Kidney (tissue), 22 donors: ENCODE measurements at places on chromosomes 5 and 9. TPM values are rescaled to one million over a fixed set of nuclear protein-coding genes. Genes with fewer than 3 reads are reported as not detected.
A peak's percentile ranks its signal among the peaks of the same experiment; 100 is the strongest.

GRCh38 chr5:78638423-78638822, 10.1 kb downstream of the LHFPL2 start:
- peak; percentile 93 for DNase-seq

- no peak for DNase-seq
These were observed 45.5 kb downstream of the ECPAS start for GRCh38 chr9:111438541-111439235.

GRCh38 chr5:36875790-36876298, 725 bp upstream of the NIPBL start:
- DNase-seq: peak; percentile 93

DNA sequence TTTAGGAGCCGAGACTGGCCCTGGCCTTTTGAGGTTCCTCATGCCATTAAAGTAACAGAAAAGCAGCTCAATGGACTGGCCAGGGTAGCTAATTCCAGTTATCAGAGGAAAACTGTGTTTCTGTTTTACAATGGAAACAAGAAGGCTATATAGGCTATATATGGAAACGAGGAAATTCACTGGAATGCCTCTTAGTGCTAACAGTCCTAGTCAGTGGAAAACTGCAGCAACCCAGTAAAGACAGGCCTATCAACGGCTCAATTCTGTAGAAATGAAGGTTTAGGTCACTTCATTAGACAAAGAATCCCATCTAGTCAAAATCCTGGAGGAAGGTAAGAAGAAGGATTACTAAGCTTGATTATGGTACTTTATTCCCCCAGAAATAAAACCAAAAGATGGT, 3.2 kb upstream of the TICAM2 start:
- DNase-seq: no peak

ZCCHC9 gene
- 23.0 TPM for polyA plus RNA-seq

DNA sequence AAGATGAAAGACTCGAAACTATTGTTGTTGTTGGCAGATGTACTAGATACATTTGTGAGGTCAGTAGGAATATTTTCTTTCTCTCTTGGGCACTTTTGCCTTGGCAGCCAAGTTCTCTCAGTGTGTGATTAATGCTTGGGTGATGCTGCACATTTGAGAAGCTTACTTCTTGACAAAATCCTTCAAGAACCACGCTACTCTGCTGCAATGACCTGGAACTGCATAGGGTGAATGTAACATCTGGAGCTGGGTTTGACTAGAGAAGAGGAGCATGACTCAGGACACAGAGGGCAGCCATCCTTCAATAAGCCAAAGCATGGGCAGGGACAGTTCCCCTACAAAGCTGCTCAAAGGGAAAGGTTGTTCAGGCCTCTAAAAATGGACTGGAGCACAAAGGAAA, 75.5 kb upstream of the PUM3 start:
- no peak for DNase-seq

DNA sequence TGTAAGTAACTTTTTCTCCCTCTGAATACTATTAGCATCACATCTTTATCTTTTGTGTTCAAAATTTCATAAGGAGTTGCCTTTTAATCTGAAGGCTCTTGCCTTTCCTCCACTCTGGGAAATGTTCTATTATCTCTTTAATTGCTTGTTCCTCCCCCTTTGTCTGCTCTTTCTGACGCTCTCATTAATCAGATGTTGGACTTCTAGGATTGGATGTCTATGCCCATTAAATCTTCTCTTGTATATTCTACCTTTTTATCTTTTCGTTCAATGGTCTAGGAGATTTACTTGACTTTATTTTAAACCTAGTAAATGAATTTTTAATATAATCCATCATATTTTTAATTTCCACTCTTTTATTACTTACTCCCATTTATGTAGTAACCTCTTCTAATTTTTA, 76.7 kb downstream of the MARCHF3 start:
- DNase-seq: no peak

- no peak for DNase-seq
These were observed 75.1 kb upstream of the FER start for GRCh38 chr5:108672639-108673038.

- DNase-seq: no peak
These were observed 173.3 kb upstream of the GDNF start for GRCh38 chr5:38013107-38013506.

- DNase-seq: no peak
These were observed 226.4 kb downstream of the DCP2 start for GRCh38 chr5:113202746-113203716.

GRCh38 chr5:134837530-134838181, 8.1 kb upstream of the C5orf24 start:
- no peak for DNase-seq

GRCh38 chr9:69297300-69297980, 27.6 kb upstream of the ENTREP1 start:
- DNase-seq: no peak

- no peak for DNase-seq
These were observed 40.2 kb downstream of the RASA1 start for GRCh38 chr5:87307796-87308423.

ZNF622 gene
- 26.0 TPM for polyA plus RNA-seq

GRCh38 chr5:106699198-106699597, 971.5 kb downstream of the EFNA5 start:
- DNase-seq: no peak

SPATA31E1 gene
- polyA plus RNA-seq: not detected

GRCh38 chr5:3092211-3092610, 340.7 kb upstream of the IRX2 start:
- no peak for DNase-seq

- peak; percentile 57 for DNase-seq
These were observed 1.1 kb upstream of the IRF1 start for GRCh38 chr5:132491368-132492364.

- DNase-seq: no peak
These were observed 7.9 kb downstream of the NDOR1 start for GRCh38 chr9:137213160-137214060.

- no peak for DNase-seq
These were observed 367.8 kb downstream of the TLE1 start for GRCh38 chr9:81321551-81321950.

DNA sequence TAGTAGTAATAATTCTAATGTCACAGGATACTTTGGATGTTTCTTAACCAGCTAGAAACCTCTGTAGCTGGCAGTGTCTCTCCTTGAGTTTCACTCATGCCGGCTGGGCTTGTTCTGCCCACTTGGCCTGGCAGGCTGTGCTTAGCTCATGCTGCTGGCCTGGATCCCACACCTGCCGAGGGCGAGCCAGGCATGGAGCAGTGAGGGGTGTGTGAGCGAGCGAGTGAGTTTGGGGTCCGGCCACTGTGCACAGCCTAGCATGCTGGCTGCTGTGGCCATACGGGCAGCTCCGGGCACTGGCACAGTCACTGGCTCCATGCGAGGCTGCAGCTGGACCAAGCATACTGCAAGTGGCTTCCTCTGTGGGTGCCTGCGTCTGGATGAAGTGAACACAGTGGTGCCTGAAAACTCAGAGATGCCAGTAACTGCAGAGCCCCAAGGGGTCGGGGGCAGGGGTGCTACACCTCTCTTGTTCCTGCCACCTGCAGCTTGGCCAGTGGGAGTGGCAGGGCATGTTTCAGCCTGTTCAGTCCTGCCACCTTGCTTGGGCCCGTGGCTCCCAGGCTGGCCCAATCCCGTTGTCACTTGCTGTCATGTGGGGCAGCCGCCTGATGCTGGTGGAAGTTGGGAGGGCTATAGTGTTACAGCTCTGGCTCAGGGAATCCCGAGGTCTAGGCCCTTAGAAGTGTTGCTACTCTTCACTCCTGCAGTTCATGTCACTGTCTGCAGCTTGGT, 9.9 kb downstream of the FSD1L start:
- DNase-seq: no peak

DNA sequence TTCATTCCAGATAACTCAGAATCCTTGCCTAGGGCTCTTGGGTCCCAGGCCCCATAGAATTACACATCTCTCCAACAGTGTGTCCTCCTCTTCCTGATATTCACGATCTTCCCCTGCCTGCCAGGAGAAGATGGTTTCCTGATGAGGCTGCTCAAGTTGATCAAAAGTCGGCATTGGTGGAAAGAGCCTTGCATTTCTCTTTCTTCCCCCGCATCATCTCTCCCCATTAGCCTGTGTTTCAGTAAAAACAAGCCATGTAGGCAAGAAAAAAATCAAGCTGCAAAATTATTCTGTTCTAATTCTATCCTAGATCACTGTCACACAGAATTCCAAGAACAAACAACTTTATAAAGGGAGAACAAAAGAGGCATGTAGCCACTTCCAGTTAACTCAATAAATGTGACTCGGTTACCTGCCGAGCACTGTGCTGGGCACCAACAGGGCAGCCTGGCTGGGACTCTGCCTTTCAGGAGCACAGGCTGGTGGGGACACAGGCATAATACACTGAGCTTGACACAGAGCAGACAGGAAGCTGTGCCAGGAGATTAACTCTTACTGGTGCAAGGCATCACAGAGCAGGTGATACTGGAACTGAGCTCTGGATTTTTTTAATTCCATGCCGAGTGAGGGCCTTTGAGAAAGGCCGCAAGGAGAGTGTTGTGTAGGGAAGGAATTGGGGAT, 25.6 kb downstream of the TMOD1 start:
- DNase-seq: no peak

GRCh38 chr9:18330401-18331309, 143.3 kb upstream of the ADAMTSL1 start:
- no peak for DNase-seq

ITK gene
- 0.11 TPM for polyA plus RNA-seq

GRCh38 chr5:179472174-179472573, 78.2 kb upstream of the RUFY1 start:
- DNase-seq: no peak

- DNase-seq: no peak
These were observed 20.3 kb upstream of the TMEM174 start for GRCh38 chr5:73152411-73153388.

GRCh38 chr5:113163328-113163727, 186.7 kb downstream of the DCP2 start:
- DNase-seq: no peak

- no peak for DNase-seq
These were observed at the start of gene IFNW1 for GRCh38 chr9:21141427-21141882. IFNW1 (minus strand) TSS chr9:21141832; CDS start chr9:21141570, 262 bp downstream.

- no peak for DNase-seq
These were observed 102.2 kb upstream of the PPP1R26 start for GRCh38 chr9:135377431-135377830.

- DNase-seq: no peak
These were observed 110.2 kb downstream of the MEF2C start for GRCh38 chr5:88772831-88773230.

DNA sequence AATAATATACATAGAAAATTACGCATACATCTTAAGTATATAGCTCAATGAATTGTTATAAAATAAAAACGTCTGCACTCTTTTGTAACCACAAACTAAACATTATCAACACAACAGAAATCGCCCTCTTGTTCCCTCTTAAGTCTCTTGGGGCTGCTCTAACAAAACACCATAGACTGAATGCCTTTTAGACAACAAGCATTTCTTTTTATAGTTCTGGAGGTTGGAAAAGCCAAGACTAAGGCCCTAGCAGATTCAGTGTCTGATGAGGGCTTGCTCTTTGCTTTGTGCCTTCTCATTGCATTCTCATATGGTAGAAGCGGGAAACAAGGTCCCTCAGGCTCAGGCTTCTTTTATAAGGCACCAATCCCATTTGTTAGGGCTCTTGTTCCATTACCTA, 4.9 kb upstream of the IFNB1 start:
- DNase-seq: no peak
